Stimulated activated CD8-positive, alpha-beta memory T cell treated with anti-CD3 and anti-CD28 coated beads, Interleukin-4, amount 100 ng/mL, for 1 hour (primary cell): ENCODE measurements at places on chromosomes 13 and 19.

DNA sequence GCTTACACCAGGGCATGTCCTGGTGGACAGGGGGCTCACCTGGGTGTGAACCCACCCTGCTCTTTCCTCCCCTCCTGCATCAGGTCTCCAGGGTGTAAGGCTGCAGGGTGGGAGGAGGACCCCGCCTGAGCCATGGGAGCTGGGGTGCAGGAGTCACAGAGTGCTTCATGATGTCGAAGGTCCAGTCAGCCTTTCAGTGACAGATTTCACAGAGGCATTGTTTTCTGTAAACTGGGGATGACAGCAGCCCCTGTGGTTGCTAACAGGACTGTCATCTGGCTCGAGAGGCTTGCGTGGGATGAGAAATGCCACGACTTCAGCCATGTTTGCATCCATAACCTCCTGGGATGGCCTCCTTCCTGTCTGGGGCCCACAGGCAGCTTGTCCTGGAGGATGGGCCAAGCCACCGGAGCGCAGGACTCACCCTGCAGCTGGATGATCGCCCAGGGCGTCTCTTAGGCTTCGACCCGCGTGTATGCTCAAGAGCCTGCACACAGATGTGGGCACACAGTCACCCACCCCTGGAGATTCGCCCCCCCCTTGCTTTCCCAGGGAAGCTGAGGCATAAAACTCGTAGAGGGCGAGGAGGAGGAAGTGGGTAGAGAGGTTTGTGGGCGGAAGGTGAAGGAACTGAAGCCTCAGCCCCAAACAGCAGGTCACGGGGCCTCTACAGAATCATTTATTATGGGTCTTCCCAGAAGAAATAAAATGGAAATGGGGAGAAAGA, 4.9 kb downstream of the NANOS3 start:
- no peak for DNase-seq

GRCh38 chr19:13417054-13417453, 89.2 kb downstream of the CACNA1A start:
- no peak for DNase-seq

GRCh38 chr13:38566519-38566918, 120.4 kb upstream of the FREM2 start:
- no peak for DNase-seq

GRCh38 chr19:16596399-16596798, 24.2 kb upstream of the SLC35E1 start:
- no peak for DNase-seq

- DNase-seq: no peak
Measured at GRCh38 chr19:5127717-5128116, 158.8 kb downstream of the KDM4B start.

- no peak for DNase-seq
Measured at GRCh38 chr13:48567515-48568369, 34.9 kb upstream of the RCBTB2 start.

DNA sequence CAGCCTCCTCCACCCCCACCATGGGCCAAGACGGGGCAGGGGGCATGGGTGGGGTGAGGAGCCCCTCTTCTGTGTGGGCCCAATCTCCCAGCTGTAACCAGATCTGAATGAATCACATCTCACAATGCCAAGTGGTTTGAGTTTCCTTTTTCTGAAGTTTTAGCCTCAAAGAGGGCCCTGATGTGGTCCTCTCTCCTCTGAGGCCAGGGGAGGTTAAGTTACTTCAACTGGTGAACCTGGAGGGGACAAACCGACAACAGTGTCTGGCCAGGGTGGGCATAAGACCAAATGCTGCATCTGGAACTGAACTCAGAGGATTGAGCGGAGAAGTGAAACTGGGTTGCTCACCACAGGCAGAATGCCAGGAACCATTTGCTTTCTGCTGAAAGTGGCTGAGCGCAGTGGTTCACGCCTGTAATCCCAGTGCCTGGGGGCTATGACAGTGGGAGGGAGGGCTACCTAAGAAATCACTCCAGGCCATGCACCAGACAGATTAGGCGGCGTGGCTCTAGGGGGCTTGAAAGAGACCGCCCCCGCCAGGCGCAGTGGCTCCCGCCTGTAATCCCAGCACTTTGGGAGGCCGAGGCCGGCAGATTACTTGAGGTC, 15.4 kb upstream of the IRGC start:
- DNase-seq: no peak

DNA sequence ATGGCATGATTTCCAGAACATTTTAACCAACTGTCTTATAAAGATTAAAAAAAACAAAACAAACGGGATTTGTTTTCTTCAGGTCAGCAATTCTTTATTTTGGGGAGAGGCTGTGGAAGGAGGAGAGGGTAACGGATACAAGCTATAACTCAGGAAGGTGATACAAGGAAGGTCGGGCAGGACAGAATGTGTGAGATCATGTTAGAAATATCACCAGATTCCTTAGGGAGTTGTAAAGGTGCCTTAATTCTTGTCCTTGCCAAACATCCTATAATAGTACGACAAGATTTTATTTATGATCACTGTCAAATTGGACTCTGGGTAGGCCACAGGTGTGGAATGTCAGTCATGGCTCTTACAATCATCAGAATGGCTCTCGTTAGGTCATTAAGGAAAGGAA, 503.1 kb downstream of the DIAPH3 start:
- DNase-seq: no peak

DNA sequence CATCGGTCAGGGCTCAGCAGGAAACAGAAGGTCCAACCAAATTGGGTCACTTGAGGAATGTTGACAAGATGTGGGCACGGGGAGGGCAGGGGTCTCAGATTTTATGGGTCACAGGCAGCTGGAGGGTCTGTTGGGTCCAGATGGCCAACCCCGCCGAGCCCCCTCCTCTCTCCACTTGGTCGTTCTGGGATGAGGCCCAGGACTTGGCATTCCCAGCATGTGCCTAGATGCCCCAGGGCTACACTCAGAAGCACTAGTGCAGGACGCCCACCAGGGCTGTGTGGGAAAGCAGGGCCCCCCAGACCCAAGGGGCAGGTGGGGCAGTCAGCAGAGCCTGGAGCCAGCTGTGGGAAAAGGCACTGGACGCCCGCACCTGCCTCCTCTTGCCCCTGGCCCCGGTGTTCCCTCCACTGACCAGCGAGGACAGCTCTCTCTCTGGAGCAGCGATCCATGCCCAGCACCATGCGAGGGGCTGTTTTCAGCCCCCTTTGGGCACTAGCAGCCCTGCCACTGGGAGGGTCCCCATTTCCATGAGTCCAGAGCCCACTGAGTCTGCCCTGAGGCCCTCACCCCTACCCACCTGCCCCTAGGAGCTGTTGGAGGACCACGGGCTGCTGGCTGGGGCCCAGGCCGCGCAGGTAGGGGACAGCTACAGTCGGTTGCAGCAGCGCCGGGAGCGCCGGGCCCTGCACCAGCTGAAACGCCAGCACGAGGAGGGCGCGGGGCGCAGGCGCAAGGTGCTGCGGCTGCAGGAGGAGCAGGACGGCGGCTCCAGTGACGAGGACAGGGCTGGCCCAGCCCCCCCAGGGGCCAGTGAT, 26.0 kb downstream of the DHX34 start:
- DNase-seq: no peak

DNA sequence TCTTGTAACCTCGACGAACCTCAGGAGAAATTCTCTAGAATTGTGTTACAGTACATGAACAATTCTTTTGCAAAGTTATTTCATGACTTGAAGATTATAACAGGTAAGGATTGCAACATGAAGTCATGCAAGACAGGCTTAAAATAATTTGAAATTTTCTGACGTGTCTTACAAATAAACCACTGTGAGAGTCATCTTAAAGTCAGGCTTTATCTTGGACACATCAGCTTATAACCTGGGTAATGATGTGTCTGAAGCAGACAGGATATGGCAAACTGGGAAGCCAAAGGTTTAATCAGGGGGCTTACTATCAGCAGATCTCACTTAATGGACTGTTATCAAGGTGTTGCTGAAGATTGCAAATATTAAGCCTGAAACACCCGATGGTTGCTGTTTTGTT, 407.8 kb downstream of the KLF5 start:
- DNase-seq: no peak

DNA sequence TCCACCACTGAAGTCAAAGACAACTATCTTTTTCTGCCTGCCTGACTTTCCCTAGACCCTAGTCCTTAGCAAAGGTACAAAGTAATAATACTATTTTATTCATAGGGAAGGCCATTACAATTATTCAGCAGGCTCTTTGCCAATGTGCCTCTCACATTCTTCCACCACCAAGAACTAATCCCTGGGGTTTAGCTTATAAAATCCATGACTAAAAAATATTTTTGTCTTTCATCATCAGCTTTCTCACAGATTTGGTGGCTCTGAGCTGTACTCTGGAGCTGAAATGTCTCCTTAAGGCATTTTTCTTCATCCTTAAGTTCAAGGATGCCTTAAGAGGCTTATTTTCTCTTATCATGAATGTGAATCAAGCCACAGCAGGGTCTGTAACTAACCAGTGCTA, 96.1 kb downstream of the OXGR1 start:
- DNase-seq: no peak

DNA sequence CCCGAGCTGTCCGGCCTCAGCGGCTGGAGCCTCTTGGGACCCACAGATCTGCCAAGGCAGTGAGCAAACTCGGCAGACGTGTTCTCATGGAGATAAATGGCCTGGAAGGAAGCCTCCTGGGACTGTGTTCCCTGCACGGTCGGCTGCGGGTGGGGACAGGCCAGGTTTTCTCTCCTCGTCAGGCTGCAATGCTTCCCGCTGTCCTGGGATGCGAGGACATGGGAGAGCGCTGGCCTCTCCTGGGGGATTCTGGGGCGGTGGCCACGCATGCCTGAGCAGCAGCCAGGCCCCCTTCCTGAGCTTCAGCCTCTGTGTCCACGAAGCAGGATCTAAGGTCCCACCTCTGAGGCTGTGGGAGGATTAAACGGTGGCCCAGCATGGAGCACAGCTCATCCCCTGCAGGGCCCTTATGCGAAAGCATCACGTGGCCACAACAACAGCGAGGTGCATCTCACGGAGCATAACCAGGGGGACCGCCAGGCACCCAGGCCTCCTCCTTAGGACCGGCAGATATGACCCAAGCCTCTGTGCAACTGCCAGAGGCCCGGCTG, 21.2 kb upstream of the C13orf46 start:
- no peak for DNase-seq

GRCh38 chr19:39913682-39914333, 20.6 kb downstream of the FCGBP start:
- no peak for DNase-seq

- DNase-seq: no peak
Measured at GRCh38 chr13:20610006-20610405, 43.0 kb downstream of the IFT88 start.

- no peak for DNase-seq
Measured at GRCh38 chr19:6041071-6041470, 63.1 kb upstream of the RANBP3 start.

GRCh38 chr19:43662487-43662886, 7.5 kb downstream of the PLAUR start:
- DNase-seq: no peak

- DNase-seq: no peak
Measured at GRCh38 chr19:12596485-12596884, 14.1 kb downstream of the ZNF490 start.

GRCh38 chr13:39768962-39769361, 113.5 kb downstream of the COG6 start:
- DNase-seq: no peak
